SK-N-SH treated with all-trans-retinoic acid at 6 μM for 48 hours (cell line): ENCODE measurements at places on chromosomes 12 and 14.

GRCh38 chr12:79367032-79367589 lies 323.7 kb downstream of the PAWR start:
- ATAC-seq, result no peak

DNA sequence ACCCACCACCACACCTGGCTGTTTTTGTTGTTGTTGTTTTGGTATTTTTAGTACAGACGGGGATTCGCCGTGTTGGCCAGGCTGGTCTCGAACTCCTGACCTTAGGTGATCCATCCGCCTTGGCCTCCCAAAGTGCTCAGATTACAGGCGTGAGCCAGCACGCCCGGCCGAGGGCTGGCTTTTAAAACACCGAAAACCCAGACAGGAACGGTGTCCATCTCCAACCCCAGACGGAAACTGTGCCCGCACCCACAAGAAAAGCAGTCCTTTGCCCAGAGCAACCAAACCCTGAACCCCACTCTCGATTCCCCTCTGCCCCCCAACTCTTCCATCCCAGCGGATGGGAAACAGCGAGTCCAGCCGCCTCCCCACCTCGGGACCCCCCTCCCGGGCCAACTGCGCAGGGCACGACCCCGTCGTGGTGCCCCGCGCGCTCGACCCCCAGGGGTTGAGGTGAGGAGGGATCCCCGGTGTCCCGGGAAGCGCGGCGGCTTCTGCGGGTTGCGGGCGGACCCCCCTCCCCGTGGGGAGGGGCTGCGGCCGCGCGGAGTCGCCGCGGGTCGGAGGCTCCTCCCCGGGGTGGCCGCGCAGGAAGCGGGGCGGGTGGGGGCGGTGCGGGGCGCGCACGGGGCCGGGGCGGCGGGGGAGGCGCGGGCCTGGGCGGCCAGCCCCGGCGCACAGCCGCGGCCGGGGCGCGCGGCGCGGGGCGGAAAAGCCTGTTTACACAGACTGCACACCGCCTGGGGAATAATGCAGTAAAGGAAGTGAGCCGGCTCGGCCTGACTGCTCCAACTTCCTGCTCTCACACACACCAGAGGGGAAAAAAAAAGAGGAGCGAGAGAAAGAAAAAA lies at the start of gene ELK3:
Gene ELK3 (plus strand): TSS at position 651 of the 851 bp plus-strand sequence.
- peak; percentile 32 for ATAC-seq

DNA sequence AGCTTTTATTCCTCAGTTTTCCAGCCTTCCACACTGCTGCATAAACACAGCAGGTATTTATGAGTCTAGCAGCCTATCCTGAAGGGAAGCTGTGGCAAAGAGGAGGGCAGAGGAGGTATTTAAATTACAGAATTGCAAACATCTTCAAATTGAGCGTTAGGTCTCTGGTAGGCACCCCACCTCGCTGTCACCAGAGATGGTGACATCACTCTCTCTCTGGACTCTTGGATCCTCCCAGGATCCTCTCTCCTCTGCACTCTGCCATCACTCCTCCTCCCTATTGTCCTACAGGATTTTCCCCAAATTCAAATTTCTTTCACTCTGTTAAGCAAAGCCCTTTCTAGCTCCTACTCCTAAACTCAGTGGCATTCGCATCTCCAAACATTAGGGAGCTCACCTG lies 6.7 kb downstream of the PLEKHD1 start:
- ATAC-seq, result no peak

DNA sequence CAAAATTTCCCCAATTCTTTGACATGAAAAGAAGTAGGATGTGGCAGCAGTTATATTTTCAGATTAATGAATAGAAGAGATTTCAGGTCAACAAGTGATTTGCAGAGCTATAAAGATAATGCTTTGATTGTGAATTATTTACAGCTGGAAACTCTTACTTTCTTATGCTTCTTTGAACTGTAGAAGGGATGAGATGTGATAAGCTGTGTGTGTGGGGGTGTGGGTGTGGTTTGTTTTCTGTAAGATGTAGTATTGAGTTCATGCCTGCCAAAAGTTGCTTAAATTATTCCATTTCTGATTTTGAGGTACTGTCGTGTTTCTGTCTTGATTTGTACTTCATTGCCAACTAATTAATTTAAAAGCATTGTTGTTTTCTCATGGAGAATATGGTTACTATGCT lies 22.7 kb downstream of the AEBP2 start:
- ATAC-seq, result no peak; the same call in 2 of the 3 replicates

GRCh38 chr12:6768990-6769389 lies 2.8 kb downstream of the PTMS start:
- ATAC-seq, result peak; percentile 11; the same call in 1 of the 3 replicates

GRCh38 chr12:121893961-121894460 lies 5.4 kb downstream of the PSMD9 start:
- peak; percentile 68 for ATAC-seq

- peak; percentile 73 for ATAC-seq
Observed at GRCh38 chr14:106842687-106843086, 1316.3 kb downstream of the TMEM121 start.

GRCh38 chr12:120870415-120870814 lies 33.7 kb downstream of the SPPL3 start:
- no peak for ATAC-seq
